ENCODE measurements at places on chromosomes 3 and 15.

DNA sequence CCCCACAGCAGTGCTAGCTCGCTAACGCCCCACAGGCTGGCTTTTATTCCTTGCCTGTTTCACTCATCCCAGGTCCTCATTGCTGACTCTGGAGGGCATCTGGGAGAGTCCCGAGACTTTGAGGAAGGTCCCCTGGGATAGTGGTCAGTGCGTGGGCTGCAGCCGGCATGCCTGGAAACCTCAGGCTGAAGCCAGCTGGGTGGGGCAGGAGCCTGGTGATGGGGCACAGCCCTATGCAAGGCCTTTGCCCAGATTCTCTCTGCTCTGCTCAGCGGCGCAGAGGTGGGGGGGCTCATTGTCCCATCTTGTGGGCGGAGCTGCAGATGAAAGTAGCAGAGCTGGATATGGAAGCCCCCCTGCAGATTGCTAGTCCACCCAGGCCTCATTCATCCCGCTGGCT, 55.7 kb upstream of the SMAD6 start:
- no peak for DNase-seq

- DNase-seq = no peak
Observed at GRCh38 chr3:193897288-193897687, 238.7 kb upstream of the HES1 start.

DNA sequence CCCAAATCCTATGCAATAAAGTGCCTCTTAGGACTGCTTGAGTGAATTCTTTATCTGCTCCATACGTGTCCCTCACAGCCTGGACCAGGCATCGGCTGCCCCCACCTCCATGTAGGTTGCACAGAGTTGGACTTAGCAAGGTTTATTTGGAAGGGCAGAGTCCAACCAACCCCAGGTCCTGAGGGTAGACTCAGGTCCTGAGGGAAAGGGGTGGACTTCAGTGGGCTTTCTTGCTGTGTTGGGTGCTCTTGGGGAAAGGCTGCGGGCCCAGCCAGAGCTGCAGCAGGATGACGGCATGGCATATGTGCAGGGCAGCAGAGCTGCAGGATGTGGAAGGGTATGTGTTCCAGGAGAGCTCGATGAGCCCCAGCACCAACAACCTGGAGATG, 6.5 kb downstream of the ALG3 start:
- DNase-seq = no peak

GRCh38 chr3:44890258-44890657, 15.8 kb downstream of the TGM4 start:
- DNase-seq = no peak

DNA sequence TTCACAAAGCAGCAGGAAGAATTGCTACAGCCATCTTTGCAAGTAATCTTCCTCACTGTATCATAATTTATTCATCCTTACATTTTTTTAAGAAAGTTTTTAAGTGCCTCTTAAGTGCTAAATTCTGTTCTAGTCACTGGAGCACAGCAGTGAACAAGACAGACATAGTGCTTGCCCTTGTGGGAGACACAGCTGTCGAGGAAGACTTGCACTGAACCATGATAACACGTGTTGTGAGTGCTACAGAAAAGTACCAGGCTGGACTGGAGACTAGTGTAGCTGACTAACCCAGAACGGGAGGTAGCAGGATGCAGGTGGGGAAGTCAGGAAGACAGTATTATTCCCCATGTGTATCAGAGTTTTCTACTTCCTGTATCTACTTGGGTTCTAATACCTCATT, 300.6 kb downstream of the TBL1XR1 start:
- no peak for DNase-seq

GRCh38 chr3:50365080-50365841, 5.9 kb upstream of the TMEM115 start:
- DNase-seq = peak; percentile 89

- DNase-seq = no peak
Observed at GRCh38 chr3:124373524-124373923, 356.7 kb upstream of the UMPS start.
